ENCODE measurements at places on chromosomes 16 and 17.

DNA sequence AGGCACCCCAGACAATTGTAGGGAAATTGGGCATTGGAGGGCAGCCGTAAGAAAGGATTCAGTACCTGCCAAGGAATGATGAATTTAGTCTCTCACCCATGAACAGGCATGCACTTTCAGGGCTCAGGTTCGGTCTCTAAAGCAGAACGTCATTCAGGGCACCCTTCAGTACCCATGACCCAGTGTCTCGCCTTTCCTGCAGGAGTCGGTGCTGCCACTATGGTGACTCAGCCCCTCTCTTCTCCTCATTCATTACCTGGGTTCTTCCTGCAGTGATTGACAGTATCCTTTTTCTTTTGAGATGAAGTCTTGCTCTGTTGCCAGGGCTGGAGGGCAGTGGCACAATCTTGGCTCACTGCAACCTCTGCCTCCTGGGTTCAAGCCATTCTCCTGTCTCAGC lies 8.4 kb downstream of the SOST start:
- no peak for DNase-seq

- no peak for DNase-seq
These were observed 192.1 kb upstream of the CIBAR2 start for GRCh38 chr16:85304337-85304736.

DNA sequence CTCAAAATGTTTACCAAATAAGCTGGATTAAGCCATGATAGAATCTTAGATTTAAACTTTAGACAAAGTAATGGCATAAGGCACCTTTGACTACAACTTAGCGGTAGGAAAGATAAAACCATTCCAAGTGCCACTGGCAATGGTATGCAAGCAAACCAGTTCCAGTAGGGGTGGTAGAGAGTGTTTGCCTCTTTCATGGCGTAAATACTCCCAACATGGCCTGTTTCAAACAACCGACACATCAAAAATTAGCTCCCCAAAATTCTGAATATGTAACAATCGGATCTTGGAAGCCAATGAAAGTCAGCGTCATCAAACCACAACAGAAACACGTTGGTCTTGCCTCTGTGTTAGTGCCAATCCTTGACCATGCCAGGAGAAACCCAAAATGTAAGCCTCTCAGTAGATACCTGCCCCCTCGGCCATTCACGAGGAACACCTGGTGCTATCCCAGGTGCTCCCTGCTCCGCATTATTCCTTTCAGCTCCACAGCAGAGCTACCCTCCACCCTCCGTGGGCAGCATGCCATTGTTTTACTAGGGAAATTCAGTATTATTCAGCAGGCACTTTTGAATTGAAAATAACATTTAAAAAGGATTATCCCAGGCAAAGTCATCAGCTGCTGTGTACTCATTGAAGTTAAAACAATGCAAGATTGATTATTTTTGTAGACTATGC lies 307.8 kb upstream of the CDH11 start:
- DNase-seq: no peak

- no peak for DNase-seq
These were observed 163.5 kb downstream of the IRF8 start for GRCh38 chr16:86062271-86062965.

- no peak for DNase-seq
These were observed 663.5 kb upstream of the SALL1 start for GRCh38 chr16:51814617-51815016.

GRCh38 chr16:72612256-72612655 lies 435.7 kb downstream of the ZFHX3 start:
- DNase-seq: no peak

DNA sequence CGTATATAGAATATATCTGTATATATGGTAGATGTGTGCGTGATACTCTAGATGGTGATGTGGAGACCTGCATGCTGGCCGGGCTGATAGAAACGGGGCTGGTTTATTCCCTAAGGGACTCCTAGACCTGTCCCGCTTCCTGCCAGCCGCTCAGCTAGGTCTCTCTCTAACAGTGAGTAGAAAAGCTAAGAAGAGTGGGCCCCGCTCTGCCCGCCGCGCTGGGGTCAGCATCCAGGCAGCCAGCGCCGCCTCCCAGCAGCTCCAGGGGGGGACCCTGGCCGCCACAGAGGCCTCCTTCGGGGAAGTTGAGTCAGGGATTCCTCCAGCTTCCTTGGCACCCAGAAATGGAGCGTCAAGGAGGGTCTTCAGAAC lies 9.4 kb downstream of the CYGB start:
- DNase-seq: no peak

DNA sequence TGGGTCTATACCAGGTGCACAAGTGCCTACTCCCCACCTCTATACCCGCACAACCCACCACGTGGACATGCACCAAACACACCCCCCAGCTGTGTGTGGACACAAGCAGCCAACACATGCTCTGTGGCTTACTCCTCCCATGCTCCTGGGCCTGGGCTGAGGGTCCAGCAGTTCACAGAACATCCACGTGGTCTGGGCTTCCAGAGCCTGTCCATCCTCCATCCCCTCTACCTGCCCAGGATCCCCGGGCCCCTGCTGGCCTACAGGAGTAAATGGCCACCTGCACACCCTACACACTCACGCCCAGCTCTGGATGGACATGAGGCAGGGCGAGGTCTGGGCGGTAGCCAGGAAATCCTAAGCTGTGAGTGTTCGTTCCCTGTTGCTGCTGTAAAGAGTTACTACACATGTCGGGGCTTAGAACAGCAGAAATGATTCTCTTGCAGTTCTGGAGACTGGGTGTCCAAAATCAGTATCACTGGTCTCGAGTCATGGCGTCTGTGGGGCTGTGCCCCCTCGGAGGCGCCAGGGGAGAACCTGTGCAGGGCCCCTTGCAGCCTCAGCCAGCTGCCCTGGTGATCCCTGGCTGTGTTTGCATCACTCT lies 15.0 kb upstream of the RAI1 start:
- no peak for DNase-seq

GRCh38 chr16:49930841-49931240 lies 74.9 kb upstream of the ZNF423 start:
- DNase-seq: peak; percentile 40

DNA sequence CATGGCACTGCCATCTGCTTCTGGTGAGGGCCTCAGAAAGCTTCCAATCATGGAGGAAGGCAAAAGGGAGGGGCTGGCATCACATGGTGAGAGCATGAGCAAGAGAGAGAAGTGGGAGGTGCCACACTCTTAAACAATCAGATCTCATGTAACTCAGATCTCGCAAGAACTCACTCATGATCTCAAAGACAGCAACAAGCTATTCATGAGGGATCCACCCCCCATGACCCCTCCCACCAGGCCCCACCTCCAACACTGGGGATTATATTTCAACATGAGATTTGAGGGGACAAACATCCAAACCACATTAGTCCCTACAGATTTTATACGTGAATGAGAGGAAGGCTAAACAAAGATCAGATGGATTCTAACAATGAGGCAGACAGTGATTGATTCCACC lies 8.9 kb upstream of the TMEM132E start:
- DNase-seq: no peak

DNA sequence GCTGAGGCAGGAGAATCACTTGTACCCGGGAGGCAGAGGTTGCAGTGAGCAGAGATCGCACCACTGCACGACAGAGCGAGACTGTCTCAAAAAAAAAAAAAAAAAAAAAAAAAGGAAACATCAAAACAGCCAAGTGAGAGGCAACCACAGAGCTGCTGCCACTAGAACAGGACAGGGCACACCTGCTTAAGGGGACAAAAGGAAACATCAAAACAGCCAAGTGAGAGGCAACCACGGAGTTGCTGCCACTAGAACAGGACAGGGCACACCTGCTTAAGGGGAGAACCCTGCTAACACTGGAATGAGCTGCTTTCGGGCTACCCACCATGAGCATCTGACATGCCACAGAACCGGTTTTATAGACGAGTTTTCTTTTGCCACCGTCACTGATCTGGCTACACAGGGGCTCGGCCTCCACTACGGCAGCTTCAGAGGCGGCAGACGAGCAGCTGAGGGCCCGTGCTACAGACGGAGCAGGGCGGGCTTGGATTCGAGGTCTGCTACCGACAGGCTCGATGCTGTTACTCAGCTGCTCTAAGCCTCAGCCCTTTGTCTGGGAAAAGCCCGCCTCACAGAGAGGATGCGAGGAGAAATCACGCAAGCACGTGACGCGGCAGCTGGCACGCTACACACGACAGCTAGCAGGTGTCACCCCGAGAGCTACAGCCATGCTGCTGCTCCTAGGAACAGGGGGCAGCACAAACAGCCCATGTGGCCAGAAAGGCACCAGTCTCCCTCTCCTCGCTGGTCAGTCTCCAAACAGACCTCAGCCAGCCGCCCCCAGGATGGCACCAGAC lies 2.0 kb downstream of the P4HB start:
- no peak for DNase-seq

- DNase-seq: no peak
These were observed 24.1 kb downstream of the WIPI1 start for GRCh38 chr17:68433211-68433610.

GRCh38 chr16:9039210-9039609 lies 52.2 kb upstream of the HAPSTR1 start:
- DNase-seq: no peak

DNA sequence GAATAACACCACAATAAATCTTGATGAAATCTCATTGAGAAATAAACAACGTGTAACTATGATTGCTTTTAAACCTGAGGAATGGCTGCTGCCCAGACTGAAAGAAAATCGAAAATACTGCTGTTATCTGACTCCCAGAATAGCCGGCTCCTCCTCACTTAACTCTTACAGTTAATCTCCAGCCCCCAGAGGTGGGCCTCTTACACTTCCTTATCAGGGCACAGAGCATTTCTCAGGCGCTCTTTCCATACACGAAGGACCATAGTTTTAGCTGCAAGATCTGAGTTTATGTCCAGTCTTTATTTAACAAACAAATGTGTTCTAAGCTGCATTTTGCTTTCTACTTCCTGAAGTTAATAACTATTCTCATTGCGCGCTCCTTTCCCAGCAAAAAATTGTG lies 206.9 kb downstream of the MAP2K4 start:
- DNase-seq: no peak

- no peak for DNase-seq
These were observed 10.1 kb downstream of the KIAA0513 start for GRCh38 chr16:85037721-85038120.

DNA sequence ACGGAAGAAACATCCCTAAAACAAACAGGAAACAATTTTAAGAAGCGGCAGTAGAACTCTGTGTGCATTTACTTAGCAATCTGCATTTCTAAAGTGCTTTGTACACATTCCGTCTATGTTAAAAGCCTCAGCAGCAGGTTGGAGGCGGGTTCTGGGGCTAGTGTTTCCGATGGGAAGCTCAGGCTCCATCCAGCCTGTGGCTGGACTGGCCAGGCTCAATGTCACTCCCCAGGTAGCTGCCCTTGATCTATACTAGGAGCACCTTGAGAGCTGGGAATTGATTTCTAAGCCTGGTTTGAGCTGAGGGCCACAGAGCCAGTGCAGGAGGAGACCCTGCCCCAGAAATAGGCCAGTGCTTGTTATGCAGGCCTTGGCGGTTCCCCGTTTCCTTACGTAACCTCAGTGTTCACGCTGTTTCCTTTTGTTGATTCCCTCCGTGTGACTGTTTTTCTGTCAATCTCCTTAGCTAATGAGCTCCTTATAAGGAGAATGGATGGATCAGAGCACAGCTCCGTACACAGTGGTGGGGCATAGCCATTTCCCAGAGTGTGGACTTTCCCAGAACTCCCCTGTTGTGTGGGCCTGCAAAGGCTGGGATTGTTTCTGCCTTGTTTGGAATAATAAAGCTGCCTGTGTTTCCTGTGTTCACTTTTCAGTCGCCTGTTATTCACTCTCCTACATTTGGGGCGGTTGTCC lies 21.4 kb downstream of the ADORA2B start:
- peak; percentile 21 for DNase-seq

GRCh38 chr17:12588531-12588930 lies 77.2 kb upstream of the MYOCD start:
- no peak for DNase-seq

DNA sequence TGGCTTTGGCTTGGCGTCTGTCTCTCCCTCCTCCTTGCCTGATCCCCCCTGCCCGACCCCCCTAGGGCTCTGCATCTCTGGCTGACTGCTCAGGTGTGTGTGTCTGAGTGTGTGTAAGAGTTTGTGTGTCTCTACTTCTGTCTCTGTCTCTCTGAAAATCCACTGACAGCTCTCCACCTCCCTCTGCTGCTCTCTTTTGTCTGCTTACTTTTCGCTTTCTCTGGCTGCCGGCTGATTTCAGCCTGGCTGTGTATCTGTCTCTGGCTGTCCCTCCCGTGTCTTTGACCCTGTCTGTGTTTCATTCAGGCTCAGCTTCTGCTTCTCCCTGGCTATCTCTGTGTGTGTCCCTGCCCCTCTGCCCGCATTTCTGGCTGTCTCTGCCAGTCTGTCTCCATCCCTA lies 3.8 kb upstream of the SPEM1 start:
- DNase-seq: no peak

GRCh38 chr16:35011-35677 lies 18.3 kb downstream of the POLR3K start:
- peak; percentile 50 for DNase-seq

DNA sequence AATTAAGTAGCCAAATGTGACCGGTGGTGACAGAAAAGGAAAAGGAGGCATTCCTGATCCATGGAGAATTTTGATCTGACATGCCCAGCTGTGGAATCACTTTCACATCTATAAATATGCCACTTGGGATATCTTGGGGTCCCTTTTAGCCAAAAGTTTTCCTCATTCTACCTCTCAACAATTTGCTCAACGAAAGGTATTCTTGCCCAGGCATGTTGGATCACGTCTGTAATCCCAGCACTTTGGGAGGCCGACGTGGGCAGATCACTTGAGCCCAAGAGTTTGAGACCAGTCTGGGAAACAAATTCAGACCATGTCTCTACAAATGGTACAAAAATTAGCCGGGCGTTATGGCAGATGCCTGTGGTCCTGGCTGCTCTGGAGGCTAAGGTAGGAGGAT lies 24.3 kb downstream of the LITAF start:
- DNase-seq: no peak

DNA sequence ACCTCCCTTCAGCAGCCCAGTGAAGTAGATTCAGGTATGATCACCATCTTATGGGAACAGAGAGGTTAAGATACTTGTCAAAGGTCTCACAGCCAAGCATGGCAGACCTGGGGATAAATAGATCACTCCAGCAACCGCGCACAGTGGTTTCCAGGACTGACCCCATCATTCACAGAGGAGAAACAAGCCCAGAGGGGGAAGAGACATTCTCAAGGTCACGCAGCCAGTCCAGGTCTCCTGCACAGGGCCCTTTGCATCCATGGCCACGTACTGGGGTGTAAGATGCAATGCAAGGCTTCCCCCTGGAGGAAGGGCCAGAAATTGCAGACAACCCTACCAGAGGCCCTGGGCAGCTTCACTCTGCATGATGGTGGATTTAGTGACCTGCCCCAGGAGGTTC lies 19.9 kb downstream of the TLE7 start:
- DNase-seq: peak; percentile 24

GRCh38 chr17:13931111-13931526 lies 138.2 kb upstream of the COX10 start:
- DNase-seq: peak; percentile 70

Data from sigmoid colon (tissue), 7 donors.